Activated CD8-positive, alpha-beta memory T cell treated with anti-CD3 and anti-CD28 coated beads, Interleukin-2, amount 10 ng/mL, durations not matched to agents 7 days and 5 days (primary cell): ENCODE measurements at places on chromosomes 3 and 15.

- peak; percentile 86 for DNase-seq
These were observed 35.8 kb downstream of the CPN2 start for GRCh38 chr3:194315088-194315964.

- DNase-seq: no peak
These were observed 238.6 kb downstream of the RAP2B start for GRCh38 chr3:153400641-153401040.

DNA sequence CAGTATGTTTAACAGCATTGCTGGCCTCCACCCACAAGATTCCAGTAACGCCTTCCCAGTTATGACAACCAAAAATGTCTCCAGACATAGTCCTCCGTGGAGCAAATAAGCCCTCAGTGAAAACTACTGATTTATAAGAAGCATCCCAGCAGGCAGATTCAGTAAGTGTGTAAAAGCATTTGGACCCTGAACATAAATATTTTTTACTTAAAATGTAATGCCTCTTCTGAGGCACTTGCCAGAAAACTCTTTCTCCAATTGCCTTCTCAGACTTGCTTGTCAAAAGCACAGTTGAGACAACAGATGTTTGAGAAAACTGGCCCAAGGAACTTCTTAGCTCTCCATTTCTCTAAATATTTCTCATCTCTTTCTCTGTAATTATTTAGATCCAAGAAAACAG, 31.8 kb upstream of the DCLK3 start:
- DNase-seq: no peak

DNA sequence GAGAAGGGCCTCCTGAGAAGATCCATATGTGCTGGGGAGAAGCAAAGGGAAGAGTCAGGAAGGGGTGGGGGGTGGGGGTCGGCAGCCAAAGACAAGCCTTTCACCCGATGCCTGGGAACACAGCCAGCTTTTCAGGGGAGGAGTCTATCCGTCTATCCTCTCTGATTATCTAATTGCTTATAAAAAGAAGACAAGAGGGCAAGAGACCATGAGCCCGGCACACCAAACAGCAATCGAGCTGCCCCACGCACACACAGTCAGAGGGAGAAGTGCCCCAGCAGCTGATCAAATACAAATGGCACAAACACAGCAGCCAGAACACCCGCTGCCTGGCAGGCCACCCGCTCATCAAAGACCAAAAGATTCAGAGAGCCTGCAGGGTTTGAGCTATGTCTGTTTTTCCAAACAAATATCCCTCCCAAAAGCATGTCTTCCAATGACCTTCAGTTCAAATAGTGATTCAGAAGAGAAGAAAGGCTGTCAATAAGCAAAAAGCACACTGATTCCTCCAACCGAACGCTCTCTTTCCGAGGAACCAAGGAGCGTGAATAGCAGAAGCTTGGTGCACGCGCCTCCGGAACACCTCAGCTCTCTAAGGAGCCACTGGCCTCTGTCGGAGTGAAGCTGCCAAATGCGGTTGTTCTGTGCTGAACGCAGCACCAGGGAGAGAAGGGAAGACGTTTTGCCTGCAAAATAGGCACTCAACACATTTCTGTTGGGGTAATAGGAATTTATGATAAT, 419.2 kb downstream of the OCA2 start:
- DNase-seq: no peak

- DNase-seq: peak; percentile 77
These were observed 1.2 kb downstream of the SIDT1 start for GRCh38 chr3:113533534-113533892.

DNA sequence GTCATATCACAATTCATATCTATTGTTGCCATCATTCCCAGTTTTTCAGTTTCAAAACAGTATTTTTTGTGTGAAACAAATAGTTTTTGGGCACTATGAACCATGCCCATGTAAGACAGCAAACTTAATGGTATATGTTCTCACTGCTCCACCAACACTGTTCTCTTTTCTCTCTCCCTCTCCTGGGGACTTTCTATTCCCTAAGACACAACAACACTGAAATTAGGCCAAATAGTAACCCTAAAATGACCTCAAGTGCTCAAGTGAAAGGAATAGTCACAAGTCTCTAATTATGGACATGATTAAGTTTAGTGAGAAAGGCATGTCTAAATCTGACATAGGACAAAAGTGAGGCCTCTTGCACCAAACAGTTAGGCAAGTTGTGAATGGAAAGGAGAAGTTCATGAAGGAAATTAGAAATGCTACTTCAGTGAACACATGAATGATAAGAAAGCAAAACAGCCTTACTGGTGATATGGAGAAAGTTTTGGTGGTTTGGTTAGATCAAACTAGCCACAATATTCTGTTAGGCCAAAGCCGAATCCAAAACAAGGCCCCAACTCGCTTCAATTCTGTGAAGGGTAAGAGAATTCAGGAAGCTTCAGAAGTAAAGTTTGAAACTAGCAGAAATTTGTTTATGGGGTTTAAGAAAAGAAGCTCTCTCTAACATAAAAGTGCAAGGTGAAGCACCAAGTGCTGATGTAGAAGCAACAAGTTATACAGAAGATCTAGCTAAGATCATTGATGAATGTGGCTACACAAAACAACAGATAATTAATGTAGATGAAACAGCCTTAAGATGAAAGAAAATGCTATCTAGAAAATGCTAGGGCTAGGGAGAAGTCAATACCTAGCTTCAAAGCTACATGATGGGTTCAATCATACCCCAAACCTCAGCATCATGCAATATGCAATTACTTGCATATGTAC, 104.2 kb downstream of the CBLB start:
- no peak for DNase-seq

DNA sequence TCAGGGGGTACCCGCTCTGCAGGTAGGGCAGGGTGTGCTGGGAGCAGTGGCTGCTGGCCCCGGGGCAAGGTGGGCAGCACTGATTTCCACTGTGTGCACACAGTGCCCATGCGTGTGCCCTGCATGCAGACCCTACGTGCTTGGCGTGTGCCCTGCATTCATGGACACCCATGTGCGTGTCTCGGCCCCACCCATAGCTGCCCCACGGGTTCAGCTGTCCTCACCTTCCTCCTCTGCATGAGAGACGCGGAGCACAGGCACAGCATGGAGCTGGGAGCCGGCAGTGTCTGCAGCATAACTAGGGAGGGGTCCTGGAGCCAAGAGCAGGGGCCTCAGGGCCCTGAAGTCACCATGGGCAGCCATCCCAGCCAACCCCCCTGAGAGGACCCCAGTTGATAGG, 1.6 kb upstream of the UCN2 start:
- DNase-seq: no peak

DNA sequence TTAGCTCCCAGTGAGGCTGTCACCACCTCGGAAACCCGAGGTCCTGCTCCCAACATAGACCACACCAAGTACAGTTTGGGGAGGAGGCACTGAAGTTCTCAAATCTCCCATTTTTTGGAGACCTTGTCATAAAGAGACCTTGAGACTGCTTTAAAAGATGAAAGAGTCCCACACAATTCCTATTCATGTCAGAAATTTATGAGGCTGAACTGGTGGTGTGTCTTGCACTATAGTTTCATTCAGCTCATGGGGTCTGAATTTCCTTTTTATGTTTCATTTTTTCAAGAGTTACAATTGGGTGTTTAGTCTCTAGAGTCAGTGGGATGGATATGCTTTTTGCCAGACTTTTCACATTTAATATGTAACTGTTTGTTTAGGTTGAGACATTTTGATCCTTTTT, 318.1 kb upstream of the LRRFIP2 start:
- no peak for DNase-seq

- no peak for DNase-seq
These were observed 31.0 kb upstream of the THBS1 start for GRCh38 chr15:39549912-39550311.

DNA sequence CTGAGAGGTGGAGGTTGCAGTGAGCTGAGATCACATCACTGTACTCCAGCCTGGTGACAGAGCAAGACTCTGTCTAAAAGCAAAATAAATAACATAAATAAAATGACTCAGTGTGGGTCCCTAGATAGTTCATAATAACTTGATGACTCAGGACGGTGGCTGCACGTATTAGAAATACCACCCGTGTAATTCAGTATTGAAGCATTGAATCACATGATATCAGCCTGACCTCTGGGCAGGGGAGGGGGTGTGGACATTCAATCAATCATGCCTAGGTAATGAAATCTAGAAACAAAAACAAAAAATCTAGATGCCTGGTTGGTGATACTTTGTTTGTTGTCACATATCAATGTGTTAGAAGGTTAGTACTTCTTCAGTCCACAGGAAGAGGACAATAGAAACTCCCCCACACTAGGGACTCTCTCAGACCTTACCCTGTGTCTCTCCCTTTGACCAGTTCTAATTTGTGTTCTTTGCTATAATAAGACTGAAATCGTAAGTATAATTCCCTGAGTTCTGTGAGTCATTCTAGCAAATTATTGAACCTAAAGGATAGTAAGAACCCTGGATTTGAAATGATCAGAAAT, 177.3 kb downstream of the GAP43 start:
- DNase-seq: no peak

DNA sequence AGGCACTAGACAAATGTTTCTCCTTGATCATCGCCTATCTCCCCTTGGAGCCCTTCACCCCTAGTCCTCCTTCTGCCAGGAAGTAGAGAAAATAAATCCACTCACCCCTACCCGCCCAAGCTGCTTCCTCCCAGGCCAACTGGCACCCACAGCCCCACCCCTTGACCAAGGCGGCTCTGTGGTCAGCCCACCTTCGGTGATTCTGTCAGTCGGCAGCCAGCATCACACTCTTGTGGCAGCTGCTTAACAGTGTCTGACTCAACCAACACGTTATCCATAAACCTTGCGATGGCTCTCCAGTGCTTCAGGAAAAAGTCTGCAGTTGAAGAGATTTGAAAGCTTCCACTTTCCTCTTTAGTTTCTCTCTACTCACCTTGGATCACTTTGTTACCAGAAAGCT, 7.6 kb downstream of the SHF start:
- peak; percentile 86 for DNase-seq

DNA sequence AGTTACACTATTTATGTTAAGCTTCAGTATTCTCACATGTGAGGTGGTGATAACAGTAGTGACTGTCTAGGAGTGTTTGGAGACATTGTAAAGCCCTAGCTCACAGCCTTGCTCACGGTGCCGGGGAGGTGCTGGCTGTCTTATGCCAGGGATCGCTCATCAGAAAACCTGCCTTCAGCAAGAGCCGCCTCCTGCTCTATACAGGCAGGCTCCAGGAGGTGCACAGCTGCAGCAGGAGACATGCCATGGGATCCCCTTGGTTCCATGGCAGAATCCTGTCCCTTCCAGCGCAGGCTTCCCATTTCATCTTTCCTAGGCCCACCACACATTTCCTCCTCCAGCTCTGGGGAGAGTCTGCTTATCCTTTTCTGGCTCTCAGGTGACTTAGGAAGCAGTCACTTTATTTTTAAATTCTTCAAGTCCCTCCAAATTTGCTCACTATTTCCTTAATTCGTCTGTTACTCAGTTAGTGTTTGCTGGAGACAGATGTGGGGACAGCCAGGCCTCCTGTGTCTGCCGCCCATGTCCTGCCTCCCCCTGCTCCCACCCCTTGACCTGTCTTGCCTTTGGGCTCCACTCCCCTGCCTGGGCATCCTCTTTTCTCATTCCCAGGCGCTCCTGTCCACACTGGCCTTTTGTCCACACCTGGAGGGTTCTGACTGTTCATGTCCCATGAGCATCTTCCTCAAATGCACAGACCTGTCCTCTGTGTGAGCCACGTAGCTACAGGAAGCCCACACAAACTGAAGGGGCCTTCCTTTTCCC, 31.7 kb downstream of the SLCO2A1 start:
- DNase-seq: peak; percentile 33
